ENCODE measurements at places on chromosomes 16 and 17.

GRCh38 chr17:4083187-4083586 lies 59.6 kb downstream of the ZZEF1 start:
- no peak for DNase-seq

DNA sequence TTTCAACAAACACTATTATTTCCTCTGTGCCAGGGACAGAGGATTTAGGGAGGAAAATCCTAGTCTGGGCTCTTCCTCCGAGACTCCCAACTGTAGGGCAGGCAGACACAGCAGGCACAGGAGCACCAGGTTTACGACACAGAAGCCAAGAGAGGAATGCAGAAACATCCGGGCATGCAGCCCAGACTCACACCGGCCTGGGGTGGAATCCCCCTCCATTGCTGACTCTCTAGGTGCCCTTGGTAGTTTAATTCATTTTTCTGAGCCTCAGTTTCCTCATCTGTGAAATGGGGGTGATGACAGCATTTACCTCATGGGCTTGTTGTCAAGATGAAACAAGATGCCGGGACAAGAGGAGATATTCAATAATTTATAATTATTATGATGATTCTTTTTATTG lies 14.9 kb downstream of the CA4 start:
- no peak for DNase-seq

DNA sequence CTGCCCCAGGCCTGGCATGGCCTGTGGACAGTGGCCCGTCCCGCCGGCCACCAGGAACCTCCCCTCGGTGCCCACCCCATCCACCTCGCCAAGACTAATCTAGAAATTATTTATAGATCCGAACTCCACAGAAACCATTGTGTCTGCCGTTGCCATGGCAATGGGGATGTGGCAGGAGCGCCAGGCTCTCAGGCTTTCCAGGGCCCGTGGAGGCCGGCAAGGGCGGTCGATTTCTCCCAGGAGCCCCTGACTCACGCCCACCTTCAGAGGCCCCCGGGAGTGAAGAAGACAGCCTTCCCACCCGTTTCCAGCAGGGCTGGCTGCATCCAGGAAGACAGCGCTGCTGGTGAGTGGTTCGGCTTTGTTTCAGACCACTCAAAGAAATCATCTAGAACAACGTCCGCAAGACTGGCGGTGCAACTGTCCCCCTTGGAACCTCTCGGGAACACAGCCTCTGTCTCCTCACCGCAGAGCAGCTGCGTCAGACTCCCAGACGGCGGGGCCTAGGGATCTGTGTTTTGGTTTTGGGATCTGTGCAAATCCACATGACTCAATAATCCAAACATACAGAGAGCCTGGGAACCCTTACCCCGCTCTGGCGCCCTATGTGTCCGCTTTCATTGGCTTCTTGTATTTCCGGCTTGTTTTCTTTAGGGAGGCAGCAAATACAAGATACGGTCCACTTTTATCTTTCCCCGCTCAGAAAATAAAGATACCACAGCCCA lies 48.5 kb upstream of the ZCCHC14 start:
- DNase-seq, result no peak

- DNase-seq, result no peak
Observed at GRCh38 chr17:3594051-3594800, 15.0 kb downstream of the TRPV1 start.

DNA sequence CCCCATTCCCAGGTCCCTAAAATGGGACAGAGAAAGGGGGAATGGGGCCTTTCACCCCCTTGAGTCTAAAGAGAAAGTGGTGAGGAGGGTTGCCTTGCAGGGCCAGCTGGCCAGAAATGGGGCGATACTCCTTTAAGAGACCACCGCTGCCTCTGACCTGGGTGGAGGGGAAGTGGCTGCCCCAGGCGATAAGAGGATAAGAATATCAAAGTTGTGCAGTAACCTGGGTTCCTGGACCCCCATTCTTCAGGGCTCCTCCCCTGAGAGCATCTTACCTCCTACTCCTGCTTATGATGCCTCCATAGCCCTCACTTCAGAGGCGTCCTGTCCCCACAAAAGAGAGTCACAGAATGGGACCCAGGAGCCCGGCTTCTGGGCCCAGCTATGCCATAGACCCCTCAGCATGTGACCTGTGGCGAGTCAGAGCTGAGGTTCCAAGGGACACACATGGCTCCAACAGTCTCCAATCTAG lies 5.2 kb upstream of the TSPOAP1 start:
- no peak for DNase-seq

DNA sequence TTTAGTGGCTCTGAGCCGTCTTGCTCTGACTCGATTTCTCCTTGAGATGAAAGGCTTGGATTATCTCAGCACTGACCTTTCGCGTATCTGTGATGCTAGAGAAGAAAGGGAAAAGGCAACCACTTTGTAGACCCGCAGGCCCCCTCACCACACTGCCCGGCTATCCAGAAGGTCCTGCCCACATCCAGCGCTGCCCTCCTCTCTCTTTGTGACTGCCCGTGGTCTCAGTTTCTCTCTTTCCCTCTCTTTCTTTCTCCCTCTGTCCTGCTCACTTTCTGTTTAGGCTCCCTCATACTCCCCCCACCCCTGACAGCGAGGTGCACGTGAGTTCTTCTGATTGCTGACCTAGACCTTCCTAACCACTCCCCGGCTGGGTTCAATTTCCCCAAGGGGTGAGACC lies 12.8 kb upstream of the TBX21 start:
- DNase-seq, result no peak

DNA sequence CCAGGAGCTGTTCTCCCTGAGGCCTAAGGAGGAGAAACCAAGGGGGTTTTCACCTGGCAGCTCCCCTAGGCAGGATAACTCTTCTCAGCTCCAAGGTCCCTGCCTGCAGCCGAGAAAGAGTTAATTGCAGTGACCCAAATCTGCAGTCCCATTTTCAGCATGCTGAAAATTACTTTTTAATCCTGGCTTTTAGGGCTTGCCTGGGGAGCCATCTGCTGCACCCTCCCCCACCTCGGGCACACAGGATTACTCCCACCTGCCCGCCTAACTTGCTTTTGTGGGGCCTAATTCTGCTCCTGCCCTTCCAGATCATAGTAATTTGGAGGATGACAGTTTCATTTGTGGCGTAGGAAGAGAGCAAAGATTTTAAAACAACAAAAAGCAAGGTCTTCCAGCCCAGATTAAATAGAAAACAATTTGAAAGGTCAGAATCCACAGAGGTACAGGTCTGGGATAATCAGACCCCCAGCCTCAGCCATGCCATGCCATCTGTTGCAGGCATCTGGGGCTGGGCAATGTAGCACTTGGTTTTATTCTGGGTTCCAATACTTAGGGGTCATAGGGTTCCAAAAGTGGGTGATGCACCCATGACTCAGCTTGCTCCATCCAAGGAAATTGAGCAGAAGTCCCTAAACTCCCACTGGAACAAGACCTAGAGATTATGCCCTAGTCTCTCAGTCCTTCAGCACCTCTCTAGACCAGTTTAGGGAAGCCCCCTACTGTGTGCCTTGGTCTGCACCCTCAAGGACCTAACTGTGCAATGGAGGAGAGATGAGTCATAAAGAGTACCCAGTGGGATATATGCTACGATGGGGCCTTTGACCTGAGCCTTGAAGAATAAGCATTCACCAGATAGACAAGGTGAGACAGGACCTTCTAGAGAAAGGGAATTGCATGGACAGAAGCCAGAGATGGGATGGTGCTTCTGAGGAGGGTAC lies 64.5 kb upstream of the NLK start:
- DNase-seq, result no peak

DNA sequence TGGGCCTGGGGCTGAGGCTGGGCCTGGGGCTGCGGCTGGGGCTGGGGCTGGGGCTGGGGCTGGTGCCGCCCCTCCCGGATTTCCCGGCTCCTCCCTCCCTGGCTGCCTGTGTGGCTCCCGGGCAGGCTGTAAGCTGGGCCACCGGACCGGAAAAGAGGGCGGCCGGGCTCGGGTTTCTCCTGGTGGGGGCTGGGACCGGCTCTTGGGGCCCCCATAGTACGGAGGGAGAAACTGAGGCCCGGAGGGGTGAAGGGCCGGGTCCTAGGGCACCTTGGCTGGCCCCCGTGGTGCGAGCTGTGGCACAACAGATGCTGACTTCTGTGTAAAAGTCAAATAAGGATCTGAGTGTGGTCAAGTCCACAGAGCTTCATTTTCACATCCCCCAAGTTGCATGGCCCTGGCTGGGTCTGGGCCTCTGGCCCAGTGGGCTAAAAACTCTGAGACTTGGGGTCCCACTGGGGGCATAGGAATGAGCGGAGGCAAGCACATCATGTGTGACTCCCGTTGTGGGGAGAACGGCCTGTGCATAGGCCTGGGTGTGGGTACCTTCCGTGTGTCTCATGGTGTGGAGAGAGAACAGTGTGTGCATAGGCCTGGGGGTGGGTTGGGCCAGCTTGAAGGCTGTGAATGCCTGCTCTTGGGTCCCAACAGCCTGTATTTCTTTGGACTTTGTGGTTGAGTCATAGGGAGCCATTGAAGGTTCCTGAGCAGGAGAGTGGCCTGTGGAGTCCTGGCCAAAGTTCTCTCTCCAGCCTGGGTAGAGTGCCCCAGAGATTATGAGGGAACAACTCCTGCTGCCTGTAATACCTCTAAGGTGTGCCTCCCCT lies 123.9 kb upstream of the CIBAR2 start:
- no peak for DNase-seq

DNA sequence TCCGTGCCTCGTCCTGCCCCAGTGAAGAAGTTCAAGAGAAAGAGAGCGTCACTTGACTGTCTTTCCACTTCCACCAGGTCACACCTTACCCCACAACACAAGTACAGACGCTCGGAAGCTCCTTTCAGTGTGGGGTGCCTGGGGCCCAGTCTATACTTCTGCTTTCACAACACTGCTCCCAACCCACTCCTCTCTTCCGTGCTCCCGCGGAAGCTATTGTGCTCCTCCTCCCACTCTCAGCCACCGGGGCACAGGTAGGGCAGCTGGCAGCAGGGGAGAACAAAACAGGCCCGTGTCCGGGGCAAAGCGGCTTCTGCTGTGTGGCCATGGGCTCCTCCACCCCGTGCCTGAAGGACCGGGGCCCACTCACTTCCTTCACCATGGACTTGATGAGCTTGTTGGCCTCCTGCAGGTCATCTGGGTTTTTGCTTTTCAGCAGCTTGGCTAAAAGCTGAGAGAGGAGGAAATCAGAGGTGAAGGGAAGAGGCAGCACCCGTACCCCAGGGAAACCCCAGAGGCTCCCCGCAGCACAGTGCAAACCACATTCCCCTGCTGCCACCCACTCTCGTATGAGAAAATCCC lies 18.9 kb downstream of the GGA3 start:
- DNase-seq, result peak; percentile 32

GRCh38 chr16:17067882-17068281 lies 402.9 kb downstream of the XYLT1 start:
- DNase-seq, result no peak

- DNase-seq, result peak; percentile 63
Observed at GRCh38 chr17:4881761-4882555, 17.4 kb upstream of the C17orf107 start.

GRCh38 chr17:1331708-1332107 lies 52.2 kb downstream of the TRARG1 start:
- no peak for DNase-seq

- no peak for DNase-seq
Observed at GRCh38 chr16:47037396-47037745, 63.9 kb upstream of the DNAJA2 start.

DNA sequence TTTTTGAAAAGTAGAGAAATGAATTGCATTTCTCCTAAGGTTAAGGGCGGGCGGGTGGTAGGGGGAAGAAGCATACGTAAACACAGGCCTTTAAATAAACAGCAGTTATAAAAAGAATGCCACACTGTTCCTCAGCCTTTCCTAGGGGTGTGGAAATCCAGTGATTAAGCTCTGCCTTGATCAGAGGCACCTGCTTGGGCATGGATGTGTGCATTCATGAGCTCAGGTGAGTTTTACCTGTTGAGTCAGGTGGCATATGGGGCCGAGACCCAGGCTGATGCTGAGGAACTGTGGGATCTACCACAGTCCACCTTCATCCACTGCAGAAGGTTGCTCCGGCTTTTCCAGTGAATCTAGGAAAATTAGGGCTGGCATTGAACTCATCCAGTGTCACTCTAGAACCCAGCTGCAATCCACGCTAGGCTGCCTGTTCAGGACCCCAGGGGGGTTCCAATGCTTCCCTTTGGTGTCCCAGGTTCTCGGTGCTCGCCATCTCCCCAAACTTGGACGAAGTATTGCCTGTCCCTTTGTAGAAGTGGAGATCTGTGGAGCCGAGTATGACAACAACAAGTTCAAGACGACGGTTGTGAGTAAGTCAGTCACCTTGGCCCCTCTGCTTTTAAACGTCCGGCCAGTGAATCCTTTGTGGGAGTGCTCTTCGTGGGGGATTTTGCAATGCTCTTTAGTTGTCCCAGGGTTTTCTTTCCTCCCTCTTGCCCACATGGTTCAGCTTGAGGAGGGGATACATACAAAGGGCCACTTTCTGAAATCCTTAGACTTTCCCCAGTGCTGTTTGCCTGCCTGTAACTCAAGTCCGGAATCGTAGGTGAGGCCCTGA lies 72.7 kb downstream of the SDR42E1 start:
- DNase-seq, result no peak

GRCh38 chr16:87380403-87380802 lies 3.2 kb downstream of the FBXO31 start:
- DNase-seq, result no peak

DNA sequence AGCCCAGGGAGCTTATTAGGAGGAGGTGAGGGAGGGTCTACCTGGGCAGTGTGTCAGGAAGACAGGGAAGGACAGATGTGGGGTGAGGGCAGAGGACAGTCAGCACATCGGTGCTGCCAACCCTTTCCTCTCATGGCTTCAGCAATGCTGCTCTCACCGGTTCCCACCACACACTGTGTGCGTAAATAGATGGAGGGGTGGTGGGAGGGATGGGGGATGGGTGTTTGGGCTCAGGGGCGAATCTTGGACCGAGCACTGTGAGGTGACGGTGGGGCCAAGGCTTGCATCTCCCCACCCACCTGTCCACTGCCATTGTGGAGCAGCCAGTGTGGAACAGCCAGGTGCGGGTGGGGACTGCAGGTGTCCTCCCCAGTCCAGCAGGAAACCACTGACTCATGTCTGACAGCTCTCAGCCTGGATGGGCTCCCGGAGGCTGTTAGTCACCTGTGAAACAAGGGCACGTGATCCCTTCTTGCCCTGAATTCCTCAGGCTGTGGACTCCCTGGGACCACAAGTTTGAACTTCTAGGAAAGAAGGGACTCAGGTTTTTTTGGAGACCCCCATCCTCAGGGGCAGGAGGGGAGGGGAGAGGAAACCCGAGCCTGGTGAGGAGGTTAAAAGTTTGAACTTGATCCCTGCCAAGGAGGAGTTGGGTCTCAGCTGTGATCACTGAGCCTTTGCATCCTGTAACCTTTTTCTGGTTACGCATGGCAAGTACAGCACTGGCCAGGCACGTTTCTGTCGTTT lies 42.7 kb upstream of the SMPD3 start:
- DNase-seq, result no peak

- DNase-seq, result no peak
Observed at GRCh38 chr17:39150104-39150634, 1.3 kb downstream of the PLXDC1 start.

GRCh38 chr17:78016852-78017251 lies 58.3 kb downstream of the TNRC6C start:
- no peak for DNase-seq

- no peak for DNase-seq
Observed at GRCh38 chr17:42670789-42671657, 5.8 kb downstream of the PLEKHH3 start.

GRCh38 chr16:85900027-85900792 lies 1.2 kb downstream of the IRF8 start:
- no peak for DNase-seq

GRCh38 chr17:68385490-68386215 lies 71.6 kb downstream of the WIPI1 start:
- DNase-seq, result no peak

All from CD4-positive, alpha-beta T cell treated with Interleukin-6 at 100 ng/mL for 8 hours (primary cell).